8988T (cell line): ENCODE measurements at places on chromosomes 7 and 10.

DNA sequence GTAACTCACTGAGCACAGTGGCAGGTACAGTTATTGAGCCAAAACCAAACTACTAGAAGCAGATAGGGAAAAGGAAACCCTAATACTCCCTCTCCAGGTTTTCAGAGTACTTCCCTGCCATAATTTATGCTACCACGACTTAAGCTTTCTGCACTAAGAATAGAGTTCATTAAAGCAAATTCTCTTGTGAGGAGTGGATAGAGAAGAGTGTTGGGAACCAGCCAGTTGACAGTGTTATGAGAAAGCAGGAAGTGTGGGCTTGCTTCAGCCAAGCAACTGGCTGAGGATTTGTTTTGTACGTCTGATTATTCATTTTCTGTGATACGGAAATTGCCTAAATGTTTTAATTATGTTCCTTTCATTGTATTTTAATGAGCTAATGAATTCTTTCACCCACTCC, 280.5 kb downstream of the KIF20B start:
- no peak for DNase-seq

GRCh38 chr10:23341004-23341403, 3.6 kb downstream of the C10orf67 start:
- DNase-seq: no peak

DNA sequence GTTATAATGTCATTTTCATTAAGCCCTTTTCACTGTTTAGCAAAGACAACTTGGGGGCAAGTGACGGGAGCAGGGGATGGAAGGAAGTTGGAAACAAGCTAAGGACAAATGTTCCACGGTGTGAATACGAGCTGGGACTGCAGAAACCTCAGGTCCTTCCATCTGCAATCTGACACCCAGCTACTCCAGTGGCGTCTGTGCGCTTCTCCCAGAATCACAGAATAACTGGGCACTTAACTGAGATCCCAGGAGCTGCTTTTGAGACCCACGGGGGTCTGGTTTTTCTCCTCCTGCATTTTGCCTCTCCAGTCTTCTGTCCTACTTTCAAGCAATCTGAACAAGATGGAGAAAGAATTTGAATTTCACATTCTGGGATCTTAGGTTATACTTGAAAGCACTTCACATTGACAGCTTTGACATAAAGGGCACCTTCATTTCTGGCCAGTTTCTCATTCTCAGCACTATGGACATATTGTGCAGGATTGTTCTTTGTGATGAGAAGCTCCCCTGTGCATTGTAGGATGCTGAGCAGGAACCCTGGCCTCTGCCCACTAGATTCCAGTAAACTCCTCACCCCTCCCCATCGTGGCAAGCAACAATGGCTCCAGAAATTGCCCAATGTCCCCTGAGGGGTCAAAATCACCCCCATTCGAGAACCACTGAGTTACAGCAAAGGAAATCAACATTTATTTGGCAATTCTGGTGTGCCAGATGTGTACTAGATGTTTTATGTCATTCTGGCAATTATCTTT, 194.1 kb downstream of the CACNB2 start:
- no peak for DNase-seq

- DNase-seq: no peak
Observed at GRCh38 chr10:70578371-70578947, 24.1 kb downstream of the PRF1 start.

GRCh38 chr7:91784469-91784868, 96.0 kb downstream of the MTERF1 start:
- DNase-seq: no peak

DNA sequence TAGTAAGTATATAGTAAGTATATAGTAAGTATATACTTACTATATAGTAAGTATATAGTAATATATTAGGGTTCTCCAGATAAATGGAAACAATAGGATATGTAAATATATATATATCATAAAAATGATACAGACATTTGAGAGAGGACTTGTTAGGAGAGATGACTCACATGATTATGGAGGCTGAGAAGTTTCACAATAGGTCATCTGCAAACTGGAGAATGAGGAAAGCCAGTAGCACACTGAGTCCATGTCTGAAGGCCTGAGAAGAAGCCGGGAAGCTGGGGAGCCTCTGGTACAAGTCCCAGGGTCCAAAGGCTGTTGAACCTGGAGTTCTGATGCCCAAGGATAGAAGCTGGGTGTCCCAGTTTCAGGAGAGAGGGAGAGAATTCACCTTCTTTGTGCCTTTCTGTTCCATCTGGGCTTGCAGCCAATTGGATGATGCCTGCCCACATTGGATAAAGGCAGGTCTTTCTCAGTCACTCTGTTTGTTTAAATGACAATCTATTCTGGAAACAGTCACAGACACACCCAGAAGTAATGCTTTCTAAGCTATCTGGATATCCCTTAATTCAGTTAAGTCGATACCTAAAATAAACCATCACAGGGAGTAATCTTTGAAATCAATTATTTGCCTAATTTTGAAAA, 205.5 kb upstream of the CDC14C start:
- DNase-seq: no peak

GRCh38 chr10:103653581-103654037, 160.1 kb downstream of the NEURL1 start:
- no peak for DNase-seq

- DNase-seq: no peak
Observed at GRCh38 chr7:22361320-22361719, 4.4 kb upstream of the RAPGEF5 start.

DNA sequence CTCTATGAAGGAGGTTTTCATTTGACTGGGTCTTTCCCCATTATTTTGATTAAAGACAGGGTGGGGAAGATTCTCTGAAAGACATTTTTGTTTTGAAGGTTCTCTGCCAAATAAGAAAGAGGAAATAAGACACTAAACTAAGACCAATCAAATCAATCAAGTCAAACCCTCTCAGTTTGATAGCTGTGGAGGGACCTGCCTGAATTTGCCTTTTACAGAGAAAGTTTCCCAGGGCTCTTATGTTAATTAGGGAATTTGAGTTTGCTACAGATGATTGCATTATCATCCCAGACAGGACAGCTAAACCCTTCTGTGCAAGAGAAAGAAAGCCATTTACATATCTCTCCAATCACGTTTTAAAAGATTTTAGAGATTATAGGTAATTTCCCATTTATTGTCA, 80.0 kb downstream of the CSTF2T start:
- no peak for DNase-seq

- DNase-seq: no peak
Observed at GRCh38 chr7:7329326-7329725, 147.0 kb downstream of the C1GALT1 start.

DNA sequence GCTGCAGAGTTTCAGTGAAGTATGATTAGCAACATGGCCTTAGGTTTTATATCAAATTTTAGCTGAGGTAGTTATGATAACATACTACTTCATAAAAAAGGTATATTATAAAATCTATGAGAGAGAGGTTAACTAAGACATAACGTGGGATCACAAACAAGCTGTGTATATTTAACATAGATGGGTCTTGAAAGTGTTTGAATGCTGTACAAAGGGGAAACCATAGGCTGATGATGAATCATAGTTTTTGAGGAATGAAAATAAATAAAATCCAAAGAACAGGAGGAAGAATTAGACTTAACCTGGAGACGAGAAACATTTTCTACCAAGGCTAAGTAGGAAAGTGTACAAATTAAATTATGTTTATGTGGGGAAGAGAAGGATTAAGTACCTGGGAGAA, 119.0 kb downstream of the GNAI1 start:
- no peak for DNase-seq

DNA sequence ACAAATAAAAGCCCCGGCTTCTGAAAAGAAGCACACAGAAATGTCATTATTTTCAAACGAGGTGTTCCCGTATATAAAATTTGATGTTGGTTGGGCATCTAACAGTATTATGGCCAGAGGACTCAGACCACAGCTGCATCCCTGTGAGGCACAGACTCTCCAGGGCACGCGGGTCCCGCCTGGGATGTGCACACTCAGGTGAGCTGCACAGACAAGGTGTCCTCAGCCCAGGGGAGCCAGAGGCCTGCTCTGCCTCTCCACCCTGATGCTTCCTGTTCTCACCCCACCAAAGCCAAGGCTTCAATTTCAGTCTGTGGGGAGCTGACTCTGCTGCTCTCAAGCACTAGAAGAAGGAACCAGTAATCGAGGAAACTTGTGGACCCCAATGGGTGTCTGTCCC, 1.7 kb upstream of the CYP2E1 start:
- no peak for DNase-seq
